Activated CD4-positive, alpha-beta memory T cell treated with anti-CD3 and anti-CD28 coated beads for 36 hours (primary cell): ENCODE measurements at places on chromosomes 7 and 10. TPM values are rescaled to one million over a fixed set of nuclear protein-coding genes. Genes with fewer than 3 reads are reported as not detected.

Gene NCF1
- 0.73 TPM for total RNA-seq

Gene CRTAC1
- not detected for total RNA-seq

Gene NEUROD6
- not detected for total RNA-seq

Gene RBP4
- not detected for total RNA-seq

Gene JCAD
- not detected for total RNA-seq

Gene CPVL
- total RNA-seq, result not detected

Gene CH25H
- total RNA-seq, result 0.12 TPM

Gene IFIT3
- total RNA-seq, result 14.7 TPM

Gene CUBN
- 0.31 TPM for total RNA-seq

Gene DKK1
- total RNA-seq, result not detected

Gene AQP1
- 0.62 TPM for total RNA-seq
